ENCODE measurements at places on chromosomes 4 and X. TPM values are rescaled to one million over a fixed set of nuclear protein-coding genes. Genes with fewer than 3 reads are reported as not detected.

The MMRN1 gene
- total RNA-seq, result 1,074 TPM

The RPS6KA6 gene
- 0.40 TPM for total RNA-seq

The CNKSR2 gene
- total RNA-seq, result not detected

The TMEM31 gene
- not detected for total RNA-seq
